Caco-2 (cell line): ENCODE measurements at places on chromosomes 2 and 18. TPM values are rescaled to one million over a fixed set of nuclear protein-coding genes. Genes with fewer than 3 reads are reported as not detected.

DNA sequence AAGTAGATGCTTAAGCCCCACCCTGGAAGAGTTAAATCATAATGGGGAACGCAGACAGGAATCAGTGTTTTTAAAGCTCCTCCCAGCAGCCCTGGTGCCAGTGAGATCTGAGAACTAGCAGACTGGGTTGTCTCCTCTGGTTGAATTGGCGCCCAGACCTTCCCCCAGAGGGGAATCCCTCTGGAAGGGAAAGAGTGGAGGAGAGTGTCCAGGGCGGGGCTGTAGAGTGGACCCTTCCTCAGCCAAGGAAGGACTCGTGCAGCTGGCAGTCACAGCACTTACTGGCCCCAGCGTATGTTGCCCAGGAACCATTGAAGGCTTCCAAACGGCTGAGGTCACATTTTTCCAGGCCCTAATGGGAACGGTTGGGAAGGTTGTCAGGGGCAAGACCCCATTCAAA lies 62.5 kb downstream of the TGOLN2 start:
- no peaks in the 10 kb centered on the region for H3K27me3 ChIP-seq
- H3K27ac ChIP-seq: peak overlapping the region; percentile 96
- no peak for DNase-seq
- no peak overlapping the region for H3K4me3 ChIP-seq
- no peaks in the 10 kb centered on the region for H3K36me3 ChIP-seq
- H3K4me1 ChIP-seq: peaks cover 62% of the 10 kb centered on the region

GRCh38 chr2:142545036-142545435 lies 332.4 kb upstream of the KYNU start:
- DNase-seq: no peak
- H3K27ac ChIP-seq: no peak overlapping the region
- no peaks in the 10 kb centered on the region for H3K4me1 ChIP-seq
- H3K4me3 ChIP-seq: no peak overlapping the region
- no peaks in the 10 kb centered on the region for H3K36me3 ChIP-seq

- no peak overlapping the region for H3K4me3 ChIP-seq
- peaks cover 30% of the 10 kb centered on the region for H3K4me1 ChIP-seq
- DNase-seq: no peak
- H3K27me3 ChIP-seq: no peaks in the 10 kb centered on the region
- H3K27ac ChIP-seq: no peak overlapping the region
- no peaks in the 10 kb centered on the region for H3K36me3 ChIP-seq
Measured at GRCh38 chr2:238281826-238282480, 6.5 kb downstream of the PER2 start.

- H3K4me3 ChIP-seq: no peak overlapping the region
- H3K27ac ChIP-seq: no peak overlapping the region
- no peaks in the 10 kb centered on the region for H3K36me3 ChIP-seq
- DNase-seq: no peak
- H3K4me1 ChIP-seq: no peaks in the 10 kb centered on the region
Measured at GRCh38 chr2:5035057-5035488, 657.1 kb upstream of the SOX11 start.

DNA sequence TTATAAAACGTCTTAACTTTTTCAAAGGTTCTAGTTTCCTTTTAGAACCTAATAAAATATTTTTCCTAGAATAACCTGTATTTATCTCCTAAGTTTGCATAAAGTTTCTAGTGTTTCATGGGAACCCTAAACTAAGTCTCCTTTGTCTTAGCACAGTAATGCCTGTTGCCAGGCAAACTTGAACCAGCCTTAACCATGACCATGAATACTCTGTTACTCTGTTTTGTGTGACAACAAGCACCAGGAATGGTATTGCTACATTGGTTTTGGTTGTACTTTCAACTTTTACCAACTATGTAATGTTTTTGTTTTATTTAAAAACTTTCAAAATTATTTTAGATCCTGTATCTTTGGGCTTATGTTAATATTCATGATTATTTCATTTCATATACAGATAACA lies 137.6 kb downstream of the CERS6 start:
- no peaks in the 10 kb centered on the region for H3K36me3 ChIP-seq
- peaks cover 20% of the 10 kb centered on the region for H3K4me1 ChIP-seq
- DNase-seq: no peak
- H3K27me3 ChIP-seq: no peaks in the 10 kb centered on the region
- no peak overlapping the region for H3K27ac ChIP-seq

GRCh38 chr2:19955544-19956422 lies 34.1 kb downstream of the WDR35 start:
- no peaks in the 10 kb centered on the region for H3K36me3 ChIP-seq
- no peak overlapping the region for H3K27ac ChIP-seq
- no peak overlapping the region for H3K4me3 ChIP-seq
- peak; percentile 78 for DNase-seq
- H3K4me1 ChIP-seq: no peaks in the 10 kb centered on the region

Gene EGR4
- 0.30 TPM in 1 of 2 replicates, not detected in the other for total RNA-seq

DNA sequence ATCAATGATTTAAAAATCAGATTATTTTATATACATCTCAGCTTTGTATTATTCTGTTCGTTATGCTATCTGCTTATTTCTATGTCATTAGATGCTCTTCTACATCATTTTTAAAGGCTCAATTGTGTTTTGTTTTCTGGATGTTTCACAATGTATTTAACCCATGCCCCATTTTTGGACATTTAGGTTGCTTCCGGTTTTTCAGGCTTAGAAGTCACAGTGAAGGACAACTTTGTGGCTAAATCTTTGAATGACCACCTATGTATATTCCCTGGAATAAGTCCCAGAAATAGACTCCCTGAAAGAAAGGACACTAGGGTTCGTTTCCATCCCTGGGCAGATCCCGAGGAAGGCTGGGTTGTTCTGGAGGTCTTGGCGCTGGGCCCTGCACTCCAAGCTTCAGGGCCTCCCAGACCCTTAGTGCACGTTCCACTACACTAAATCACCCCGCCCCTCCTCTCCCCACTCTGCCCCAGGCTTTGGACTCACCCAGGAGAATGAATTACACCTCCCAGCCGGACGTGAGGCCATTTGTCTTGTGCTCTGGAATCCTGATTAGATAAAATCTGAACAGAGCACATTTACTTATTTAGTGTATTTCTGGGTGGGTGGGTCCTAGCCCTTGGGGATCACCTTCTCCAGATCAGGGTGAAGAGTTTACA lies 188.2 kb downstream of the ZFP36L2 start:
- peak; percentile 79 for DNase-seq
- H3K27ac ChIP-seq: peak overlapping the region; percentile 99
- H3K4me3 ChIP-seq: no peak overlapping the region
- no peaks in the 10 kb centered on the region for H3K36me3 ChIP-seq
- no peaks in the 10 kb centered on the region for H3K27me3 ChIP-seq

Gene PARD6G
- 1.0 and 1.3 TPM in 2 replicates for total RNA-seq

DNA sequence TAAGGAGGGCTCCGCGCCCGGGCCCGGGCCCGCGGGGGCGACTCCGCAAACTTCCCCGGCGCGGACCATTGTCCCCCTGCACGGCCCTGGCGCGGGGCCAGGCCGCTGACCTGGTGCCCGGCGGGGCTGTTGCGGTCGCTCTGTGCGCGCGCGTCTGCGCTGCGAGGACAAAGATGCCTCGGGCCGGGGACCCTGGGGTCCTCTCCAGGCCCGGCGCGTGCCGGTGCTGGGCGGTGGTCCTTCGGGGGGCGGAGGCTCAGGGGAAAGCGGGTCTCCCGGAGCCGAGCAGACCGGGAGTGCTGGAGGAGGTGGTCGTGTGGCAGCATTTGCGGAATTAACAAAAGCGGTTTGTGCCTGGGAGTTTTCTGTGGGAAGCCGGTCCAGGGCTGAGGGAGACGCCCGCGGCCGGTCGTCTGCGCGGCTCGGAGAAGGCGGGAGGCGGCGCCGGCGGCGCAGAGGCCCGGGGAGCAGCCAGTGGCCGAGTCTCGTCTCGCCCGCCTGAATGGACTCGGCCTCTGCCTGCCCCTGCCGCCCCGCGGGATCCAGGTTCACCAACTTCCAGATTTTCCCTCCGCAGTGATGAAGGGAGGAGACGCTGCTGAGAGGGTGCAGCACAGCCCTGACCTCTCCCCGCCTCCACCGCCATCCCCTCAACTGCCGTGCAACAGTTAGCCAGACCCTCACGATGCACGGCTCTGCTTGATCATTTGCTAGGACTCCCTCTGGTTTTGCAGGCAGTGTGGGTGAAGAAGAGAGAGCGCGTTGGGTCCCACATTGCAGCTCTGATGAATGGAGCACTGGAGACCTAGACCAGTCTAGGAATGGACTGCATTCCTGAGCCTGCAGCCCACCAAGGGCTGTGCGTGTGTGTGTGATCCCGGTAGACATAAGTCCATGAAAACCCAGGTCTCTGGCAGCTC lies 705 bp downstream of the EFR3B start:
- peak; percentile 49 for DNase-seq
- peak overlapping the region; percentile 62 for H3K4me3 ChIP-seq
- H3K27me3 ChIP-seq: no peaks in the 10 kb centered on the region
- no peak overlapping the region for H3K27ac ChIP-seq

- H3K27ac ChIP-seq: no peak overlapping the region
- H3K27me3 ChIP-seq: no peaks in the 10 kb centered on the region
- H3K36me3 ChIP-seq: no peaks in the 10 kb centered on the region
- H3K4me1 ChIP-seq: peaks cover 3% of the 10 kb centered on the region; the same call in 1 of the 2 replicates
- H3K4me3 ChIP-seq: no peak overlapping the region
Measured at GRCh38 chr2:159140070-159140769, 146.3 kb downstream of the WDSUB1 start.

Gene UNC80
- total RNA-seq: not detected in 2 replicates

DNA sequence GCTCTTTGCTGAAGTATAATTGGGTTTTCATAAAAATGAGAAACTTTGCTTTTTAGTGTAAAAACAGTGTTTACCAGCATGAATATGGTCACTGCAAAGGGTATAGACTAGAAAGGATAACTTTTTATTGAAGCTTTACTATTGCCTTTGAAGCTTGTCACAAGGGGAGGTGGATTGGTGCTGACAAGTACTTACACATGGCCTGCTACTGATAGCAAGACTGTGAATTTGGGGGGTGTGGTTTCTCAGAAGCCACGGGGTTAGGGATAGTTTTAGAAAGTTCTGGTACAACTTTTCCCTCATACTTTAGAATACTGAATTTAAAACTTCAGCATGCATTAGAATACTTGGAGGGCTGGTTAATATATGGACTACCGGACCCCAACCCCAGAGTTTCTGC lies 294.1 kb downstream of the SOCS6 start:
- H3K27me3 ChIP-seq: no peaks in the 10 kb centered on the region
- no peak overlapping the region for H3K27ac ChIP-seq
- H3K4me1 ChIP-seq: no peaks in the 10 kb centered on the region
- no peak overlapping the region for H3K4me3 ChIP-seq
- no peaks in the 10 kb centered on the region for H3K36me3 ChIP-seq
